ENCODE measurements at places on chromosomes 3 and 15. TPM values are rescaled to one million over a fixed set of nuclear protein-coding genes. Genes with fewer than 3 reads are reported as not detected.

DNA sequence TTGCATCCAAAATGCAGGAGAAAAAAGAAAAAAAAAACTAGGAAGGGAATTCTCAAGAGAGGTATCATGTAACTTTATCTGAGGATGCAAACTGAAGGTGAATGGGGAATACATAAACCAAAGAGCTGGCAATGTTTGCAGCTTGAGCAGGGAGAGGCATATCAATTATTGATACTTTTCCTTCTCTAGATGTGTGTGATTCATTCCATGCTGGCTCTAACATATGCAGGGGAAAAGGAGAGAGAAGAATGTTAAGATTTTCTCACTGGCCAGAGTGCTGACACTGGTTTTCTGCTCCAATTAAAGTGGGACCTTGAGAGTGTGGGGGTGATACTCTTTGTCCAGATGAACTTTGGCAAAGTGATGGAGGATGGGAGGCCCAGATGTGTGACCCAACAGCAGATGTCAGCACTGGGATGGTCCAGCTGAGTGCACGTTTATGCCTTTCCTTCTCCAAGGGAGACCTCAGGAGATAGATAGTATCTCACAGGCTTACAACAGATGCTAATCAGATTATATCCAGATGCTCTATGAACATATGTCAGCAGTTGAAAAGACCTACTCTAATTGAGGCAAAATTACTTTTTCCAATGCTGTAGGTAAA is 50.0 kb upstream of the PSMD6 start:
- DNase-seq, result no peak

- no peak for DNase-seq
Observed at GRCh38 chr3:143511174-143511879, 336.9 kb downstream of the SLC9A9 start.

DNA sequence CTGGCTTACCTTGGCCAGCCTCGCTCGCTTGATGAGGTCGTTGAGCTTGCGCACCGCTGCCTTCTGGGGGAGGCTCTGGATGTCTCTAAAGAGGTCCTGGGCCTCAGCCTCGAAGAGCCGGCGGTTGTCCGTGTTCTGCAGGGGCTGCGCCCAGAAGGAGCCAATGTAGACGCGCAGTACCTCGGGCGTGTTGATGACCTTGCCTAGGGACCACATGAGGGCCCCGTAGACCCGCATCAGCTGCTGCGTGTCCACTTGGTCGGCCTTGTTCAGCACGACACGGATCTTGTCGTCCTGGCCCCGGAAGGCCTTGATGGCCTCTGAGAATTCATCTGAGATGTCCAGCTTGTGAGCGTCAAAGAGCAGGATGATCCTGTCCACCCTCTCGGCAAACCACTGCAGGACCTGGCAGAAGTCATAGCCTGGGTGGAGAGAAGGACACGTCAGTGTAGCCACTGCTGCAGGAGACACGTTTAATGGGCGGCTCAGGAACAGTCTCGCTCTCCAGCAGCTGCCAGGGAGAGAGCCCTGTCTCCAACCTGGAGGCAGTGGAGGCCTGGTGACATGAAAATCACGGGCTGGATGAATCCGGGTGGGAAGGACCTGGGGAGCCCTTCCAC is 25.5 kb upstream of the SPTBN5 start:
- DNase-seq, result no peak

The THAP10 gene
- 0.74 TPM for total RNA-seq

Data from activated T-cell treated with anti-CD3 and anti-CD28 coated beads, Interleukin-2, amount 50 U/mL, for 72 hours (primary cell).